Breast epithelium (tissue), 4 donors: ENCODE measurements at places on chromosomes 2 and 18. TPM values are rescaled to one million over a fixed set of nuclear protein-coding genes. Genes with fewer than 3 reads are reported as not detected.

Gene VWA3B
- total RNA-seq: not detected

Gene AGXT
- not detected for total RNA-seq

DNA sequence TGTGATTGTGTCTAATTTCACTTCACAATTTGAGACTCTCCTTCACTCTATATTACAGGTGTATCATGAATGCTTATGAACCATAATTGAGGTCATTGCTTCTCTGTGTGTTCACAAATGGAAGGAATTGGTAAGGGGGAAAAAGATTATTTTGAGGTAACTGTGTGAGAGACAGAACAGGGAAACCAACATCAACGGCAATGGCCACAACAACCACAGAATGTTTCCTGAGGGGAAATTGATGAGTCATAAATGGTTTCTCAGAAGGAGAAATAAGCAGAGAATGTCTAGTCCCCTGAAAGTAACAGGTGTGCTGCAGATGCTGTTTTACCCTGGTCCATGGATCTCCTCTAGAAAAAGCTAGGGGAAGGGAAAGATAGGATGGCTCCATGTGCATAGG, 361.2 kb upstream of the GALNT5 start:
- no peaks in the 10 kb centered on the region for H3K27me3 ChIP-seq
- DNase-seq: no peak
- H3K36me3 ChIP-seq: no peaks in the 10 kb centered on the region
- no peak overlapping the region for H3K4me3 ChIP-seq

DNA sequence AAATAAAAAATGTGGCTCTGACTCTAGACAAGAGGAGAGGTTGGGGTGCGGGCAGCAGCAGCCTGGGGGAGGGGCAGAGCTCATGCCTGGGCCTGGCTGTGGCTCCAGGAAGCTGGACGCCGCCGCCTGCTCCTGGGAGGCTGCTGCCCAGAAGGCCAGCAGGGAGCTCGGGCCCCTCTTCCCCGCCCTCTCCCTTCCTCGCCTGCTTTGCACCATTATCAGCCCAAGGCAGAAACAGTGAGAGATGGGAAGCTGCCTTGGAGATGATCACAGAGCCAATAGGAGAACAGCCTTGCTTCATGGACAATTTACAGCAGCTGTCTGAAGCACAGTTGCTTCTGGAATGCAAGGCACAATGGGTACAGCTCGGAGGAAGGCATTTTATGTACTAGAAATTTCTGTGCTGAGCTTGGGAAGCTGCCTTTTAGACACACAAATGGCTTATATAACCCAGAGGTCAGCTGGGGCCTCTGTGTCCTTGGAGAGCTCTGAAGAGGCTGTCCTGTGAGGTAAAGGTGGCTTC, 55.3 kb upstream of the AFF3 start:
- no peak for DNase-seq
- no peak overlapping the region for H3K4me3 ChIP-seq
- H3K27ac ChIP-seq: peak overlapping the region; percentile 88
- H3K27me3 ChIP-seq: no peaks in the 10 kb centered on the region
- no peaks in the 10 kb centered on the region for H3K36me3 ChIP-seq
